ENCODE measurements at places on chromosomes 4 and X. TPM values are rescaled to one million over a fixed set of nuclear protein-coding genes. Genes with fewer than 3 reads are reported as not detected.
A peak's percentile ranks its signal among the peaks of the same experiment; 100 is the strongest.

The TEX11 gene
- total RNA-seq, result 0.79 TPM

The C4orf51 gene
- not detected for total RNA-seq

GRCh38 chrX:15391850-15392249 lies 7.6 kb upstream of the VEGFD start:
- no peaks in the 10 kb centered on the region for H3K4me1 ChIP-seq
- DNase-seq, result no peak
- H3K36me3 ChIP-seq, result no peaks in the 10 kb centered on the region
- no peak overlapping the region for H3K27ac ChIP-seq

DNA sequence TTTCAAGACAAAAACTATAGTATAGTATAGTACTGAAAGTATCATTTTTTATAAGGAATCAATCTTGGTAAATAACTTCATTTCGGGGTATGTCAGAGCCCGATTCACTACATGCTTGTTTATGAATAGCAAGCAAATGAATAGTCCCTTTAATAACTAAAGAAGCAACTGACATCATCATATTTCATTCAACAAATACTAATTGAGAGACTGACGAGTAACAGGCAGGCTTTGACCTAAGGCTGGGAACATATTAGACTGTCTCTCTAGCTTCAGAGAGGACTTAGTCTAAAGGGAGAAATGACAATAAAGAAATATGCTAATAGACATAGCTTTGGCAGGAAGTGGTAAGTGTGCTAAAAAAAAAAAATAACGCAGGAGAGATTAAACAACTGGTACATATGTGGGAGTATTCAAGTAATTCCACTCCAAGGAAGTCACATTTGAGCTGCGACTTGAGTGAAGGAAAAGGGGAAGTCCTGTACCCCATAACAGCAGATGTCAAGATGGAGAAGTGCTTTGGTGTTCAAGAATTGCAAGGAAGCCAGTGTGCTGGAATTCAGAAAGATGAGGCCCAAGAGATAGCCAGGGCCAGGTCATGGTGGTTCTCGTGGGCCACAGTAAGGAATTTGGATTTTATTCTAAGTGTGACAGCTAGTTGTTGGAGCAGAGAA lies 284.9 kb downstream of the FBXO8 start:
- H3K36me3 ChIP-seq, result no peaks in the 10 kb centered on the region
- H3K4me3 ChIP-seq, result no peak overlapping the region
- no peaks in the 10 kb centered on the region for H3K4me1 ChIP-seq
- no peaks in the 10 kb centered on the region for H3K27me3 ChIP-seq

- H3K27me3 ChIP-seq, result no peaks in the 10 kb centered on the region
- peaks cover 57% of the 10 kb centered on the region for H3K4me1 ChIP-seq
- peak; percentile 73 for DNase-seq
- no peak overlapping the region for H3K4me3 ChIP-seq
- no peaks in the 10 kb centered on the region for H3K36me3 ChIP-seq
Measured at GRCh38 chr4:119729835-119730670, 101.4 kb upstream of the PDE5A start.

DNA sequence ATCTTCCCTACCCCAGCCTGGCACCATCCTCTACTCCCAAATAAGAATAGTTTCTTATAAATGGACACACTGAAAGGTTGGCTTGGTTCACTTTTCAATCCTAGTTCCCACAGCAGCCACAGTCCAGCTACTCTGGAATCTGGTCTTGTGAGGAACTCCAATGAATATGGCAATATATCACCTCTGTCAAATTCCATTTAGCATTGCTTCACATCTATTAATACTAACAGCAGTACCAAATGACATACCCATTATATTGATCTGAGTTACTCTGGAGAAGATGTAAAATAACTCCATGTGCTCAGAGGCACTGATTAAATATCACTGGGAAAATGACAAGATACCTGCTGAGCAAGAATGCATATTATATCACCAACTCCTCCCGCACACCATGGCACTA lies 8.6 kb downstream of the OPHN1 start:
- no peaks in the 10 kb centered on the region for H3K36me3 ChIP-seq
- H3K27me3 ChIP-seq, result no peaks in the 10 kb centered on the region
- no peaks in the 10 kb centered on the region for H3K4me1 ChIP-seq
- no peak overlapping the region for H3K4me3 ChIP-seq

DNA sequence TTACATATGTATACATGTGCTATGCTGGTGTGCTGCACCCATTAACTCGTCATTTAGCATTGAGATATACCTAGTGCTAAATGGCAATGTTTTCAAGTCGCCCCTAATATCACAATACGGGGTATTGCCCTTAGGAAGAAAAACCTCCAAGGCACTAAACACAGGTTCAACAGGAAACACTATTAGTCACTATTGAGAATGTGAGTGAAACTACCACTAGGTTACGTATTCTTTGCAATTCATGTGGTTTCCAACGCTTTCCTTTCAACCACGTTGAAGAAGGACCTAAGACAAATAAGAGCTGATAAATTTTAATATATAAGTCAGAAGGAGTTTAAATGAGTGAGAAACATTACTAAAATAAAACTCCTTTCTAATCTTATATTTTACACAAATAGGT lies 134.7 kb upstream of the SPANXN4 start:
- H3K27ac ChIP-seq, result no peak overlapping the region
- no peaks in the 10 kb centered on the region for H3K4me1 ChIP-seq
- no peaks in the 10 kb centered on the region for H3K27me3 ChIP-seq
- H3K36me3 ChIP-seq, result no peaks in the 10 kb centered on the region
- no peak overlapping the region for H3K4me3 ChIP-seq

DNA sequence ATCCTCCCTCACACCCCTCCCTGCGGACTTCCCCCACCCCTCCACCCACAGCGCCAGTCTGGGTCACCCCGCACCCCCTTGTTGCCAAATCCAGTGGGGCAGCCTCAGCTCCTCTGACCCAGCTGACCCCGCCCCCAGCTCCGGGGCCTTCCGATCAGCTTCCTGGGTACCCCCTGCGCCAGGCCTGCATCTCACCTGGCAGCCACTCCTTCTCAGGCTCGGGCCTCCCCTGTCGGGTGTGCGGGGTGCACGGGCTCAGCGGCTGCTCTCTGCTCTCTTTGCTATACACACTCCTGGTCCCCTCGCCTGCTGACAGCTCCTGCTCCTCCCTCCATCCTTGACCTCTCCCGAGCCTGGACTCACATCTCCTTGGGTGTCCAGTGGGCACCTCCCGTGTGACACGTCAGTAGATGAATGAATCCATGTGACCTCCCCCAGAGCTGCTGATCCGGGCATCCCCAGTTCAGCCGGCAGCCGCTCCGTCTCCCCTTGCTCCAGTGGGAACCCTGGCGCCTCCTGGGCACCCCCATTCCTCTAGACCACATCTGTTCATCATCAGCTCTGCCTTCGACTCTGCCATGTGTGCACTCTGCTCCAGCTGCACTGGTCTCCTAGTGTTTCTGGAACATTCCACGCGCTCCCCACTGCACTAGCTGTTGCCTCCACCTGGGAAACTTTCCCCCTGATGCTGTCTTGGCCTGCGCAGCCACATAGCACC lies 9.9 kb downstream of the CFAP99 start:
- H3K27me3 ChIP-seq, result peaks cover 4% of the 10 kb centered on the region
- H3K4me1 ChIP-seq, result no peaks in the 10 kb centered on the region
- no peak for DNase-seq
- no peaks in the 10 kb centered on the region for H3K36me3 ChIP-seq
- no peak overlapping the region for H3K27ac ChIP-seq
- H3K4me3 ChIP-seq, result no peak overlapping the region

- H3K27me3 ChIP-seq, result no peaks in the 10 kb centered on the region
- H3K4me3 ChIP-seq, result no peak overlapping the region
- no peak overlapping the region for H3K27ac ChIP-seq
- DNase-seq, result no peak
Measured at GRCh38 chr4:142474398-142475087, 371.6 kb downstream of the INPP4B start.

GRCh38 chr4:130071746-130072145 lies 975.8 kb downstream of the C4orf33 start:
- no peak for DNase-seq
- H3K27ac ChIP-seq, result no peak overlapping the region
- H3K27me3 ChIP-seq, result no peaks in the 10 kb centered on the region
- H3K36me3 ChIP-seq, result no peaks in the 10 kb centered on the region
- H3K4me3 ChIP-seq, result no peak overlapping the region

DNA sequence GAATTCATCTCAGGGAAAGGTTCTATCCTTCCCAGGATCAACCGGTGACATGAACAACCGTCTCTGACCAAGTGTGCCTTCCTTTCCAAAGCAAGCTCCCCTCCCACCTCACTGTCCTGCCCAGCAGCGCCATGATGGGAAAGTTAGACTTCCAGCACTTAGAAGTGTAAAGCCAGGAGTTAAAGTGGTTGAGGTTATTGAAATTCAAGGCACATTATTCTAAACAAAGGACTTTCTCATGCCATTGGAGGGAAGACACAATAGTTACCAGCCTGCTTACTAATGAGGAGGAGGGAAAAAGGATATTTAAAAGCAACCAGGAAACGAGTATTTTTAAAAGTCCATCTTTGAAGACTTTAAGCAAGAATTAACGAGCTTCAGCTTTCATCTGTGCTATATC lies 96.8 kb downstream of the NSUN7 start:
- H3K27ac ChIP-seq, result no peak overlapping the region
- H3K4me3 ChIP-seq, result no peak overlapping the region
- H3K27me3 ChIP-seq, result no peaks in the 10 kb centered on the region
- no peaks in the 10 kb centered on the region for H3K4me1 ChIP-seq
- no peak for DNase-seq

DNA sequence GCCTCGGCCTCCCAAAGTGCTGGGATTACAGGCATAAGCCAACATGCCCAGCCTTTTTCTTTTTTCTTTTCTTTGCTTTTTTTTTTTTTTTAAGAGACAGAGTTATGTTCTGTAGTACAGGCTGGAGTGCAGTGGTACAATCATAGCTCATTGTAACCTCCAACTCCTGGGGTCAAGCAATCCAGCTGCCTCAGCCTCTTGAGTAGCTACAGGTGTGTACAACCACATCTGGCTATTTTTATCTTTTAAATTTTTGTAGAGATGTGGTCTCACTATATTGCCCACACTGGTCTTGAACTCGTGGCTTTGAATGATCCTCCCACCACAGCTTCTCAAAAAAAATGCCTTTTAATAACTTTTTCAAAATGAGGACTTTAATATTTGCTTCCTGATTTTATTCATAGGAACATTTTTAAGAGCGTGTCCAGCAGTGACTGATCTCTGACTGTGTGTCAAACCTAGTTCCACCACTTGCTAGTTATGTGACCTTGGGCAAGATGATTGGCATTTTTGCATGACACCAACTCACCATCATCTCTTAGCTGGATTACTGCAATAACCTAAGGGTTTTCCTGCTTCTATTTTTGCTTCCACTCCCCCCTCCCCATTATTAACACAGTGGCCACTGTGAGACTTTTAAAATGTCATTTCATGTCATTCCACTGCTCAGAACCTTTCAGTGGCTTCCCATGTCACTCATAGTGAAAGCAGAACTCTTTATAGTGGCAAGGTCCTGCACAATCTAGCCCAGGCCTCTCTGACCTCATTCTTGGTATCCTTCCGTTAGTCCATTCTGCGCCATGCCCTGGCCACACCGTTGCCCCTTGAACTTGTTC lies 4.5 kb upstream of the TNIP3 start:
- no peak overlapping the region for H3K4me3 ChIP-seq
- no peaks in the 10 kb centered on the region for H3K27me3 ChIP-seq
- no peak overlapping the region for H3K27ac ChIP-seq
- no peak for DNase-seq

DNA sequence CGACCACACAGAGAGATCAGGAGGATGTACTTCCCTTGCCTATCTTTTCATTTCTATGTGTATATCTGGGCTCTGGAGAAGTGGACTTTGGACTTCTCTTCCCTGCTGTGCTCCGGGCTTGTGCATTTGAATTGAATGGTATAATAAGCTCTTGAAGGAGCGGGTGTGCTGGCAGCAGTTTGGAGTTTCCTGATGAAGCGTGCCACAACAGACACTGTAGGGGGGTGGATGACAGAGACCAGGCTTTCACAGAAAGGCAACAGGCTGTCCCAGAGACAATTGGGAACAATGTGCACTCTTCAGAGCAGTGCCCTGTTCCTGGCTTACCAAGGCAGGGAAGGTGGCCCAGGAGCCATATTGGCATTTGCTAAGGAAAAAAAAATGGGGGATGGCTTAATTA lies 170.1 kb downstream of the FRMPD4 start:
- no peaks in the 10 kb centered on the region for H3K36me3 ChIP-seq
- no peaks in the 10 kb centered on the region for H3K4me1 ChIP-seq
- H3K27ac ChIP-seq, result no peak overlapping the region

GRCh38 chrX:150766351-150767044 lies 73.3 kb downstream of the MTMR1 start:
- no peak overlapping the region for H3K27ac ChIP-seq
- H3K36me3 ChIP-seq, result no peaks in the 10 kb centered on the region
- no peak overlapping the region for H3K4me3 ChIP-seq
- no peaks in the 10 kb centered on the region for H3K4me1 ChIP-seq
- DNase-seq, result no peak

DNA sequence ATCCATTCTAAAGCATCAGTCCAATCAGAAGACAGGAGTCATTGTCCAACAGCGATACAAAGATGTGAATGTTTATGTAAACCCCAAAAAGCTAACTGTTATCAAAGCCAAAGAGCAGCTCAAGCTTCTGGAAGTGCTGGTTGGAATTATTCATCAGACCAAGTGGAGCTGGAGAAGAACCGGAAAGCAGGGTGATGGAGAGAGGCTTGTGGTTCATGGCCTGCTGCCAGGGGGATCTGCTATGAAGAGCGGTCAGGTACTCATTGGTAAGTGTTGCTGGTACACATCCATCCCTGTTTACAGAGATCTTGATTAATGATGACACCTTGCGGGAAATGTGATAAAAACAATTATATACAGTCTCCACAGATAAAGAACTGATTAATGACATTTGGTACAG lies 11.0 kb downstream of the INTU start:
- DNase-seq, result no peak
- H3K27me3 ChIP-seq, result no peaks in the 10 kb centered on the region
- no peak overlapping the region for H3K4me3 ChIP-seq
- no peaks in the 10 kb centered on the region for H3K36me3 ChIP-seq

DNA sequence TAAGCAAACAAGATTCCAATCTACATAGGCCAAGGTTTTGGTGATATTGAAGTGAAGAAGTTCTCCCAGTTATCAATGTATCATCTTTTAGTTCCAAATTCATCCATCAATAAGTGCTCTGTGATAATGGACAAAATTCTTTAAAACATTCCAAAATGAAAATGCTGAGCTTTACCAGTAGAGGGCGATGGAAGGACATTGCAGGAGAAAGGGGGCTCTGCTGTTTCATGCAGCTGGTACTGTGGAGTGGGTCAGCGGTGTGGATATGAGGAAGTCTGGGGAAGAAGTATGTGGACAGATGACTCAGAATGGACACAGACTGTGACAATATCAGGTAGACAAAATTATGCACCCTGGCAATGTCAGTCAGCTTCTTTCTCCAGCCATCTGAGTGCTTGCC lies 46.6 kb upstream of the HS6ST2 start:
- no peak for DNase-seq
- no peaks in the 10 kb centered on the region for H3K36me3 ChIP-seq
- H3K4me3 ChIP-seq, result no peak overlapping the region
- no peaks in the 10 kb centered on the region for H3K4me1 ChIP-seq
- H3K27me3 ChIP-seq, result no peaks in the 10 kb centered on the region
- H3K27ac ChIP-seq, result no peak overlapping the region

GRCh38 chr4:154421618-154422017 lies 70.0 kb downstream of the DCHS2 start:
- H3K27ac ChIP-seq, result no peak overlapping the region
- H3K36me3 ChIP-seq, result no peaks in the 10 kb centered on the region
- peaks cover 13% of the 10 kb centered on the region for H3K27me3 ChIP-seq
- H3K4me3 ChIP-seq, result no peak overlapping the region

All from transverse colon (tissue), 4 donors.